ENCODE measurements at places on chromosomes 2 and 18. TPM values are rescaled to one million over a fixed set of nuclear protein-coding genes. Genes with fewer than 3 reads are reported as not detected.

OSR1 gene
- not detected for total RNA-seq

CENPO gene
- 44.7 TPM for total RNA-seq

C2orf66 gene
- total RNA-seq: not detected

C2orf81 gene
- total RNA-seq: 4.6 TPM

AGXT gene
- total RNA-seq: not detected

NETO1 gene
- total RNA-seq: 20.7 TPM

LINC00305 gene
- not detected for total RNA-seq

- DNase-seq: no peak
- H3K4me1 ChIP-seq: no peaks in the 10 kb centered on the region
- H3K27ac ChIP-seq: no peak overlapping the region
- no peaks in the 10 kb centered on the region for H3K27me3 ChIP-seq
These were observed 265.6 kb downstream of the ANAPC1 start for GRCh38 chr2:111618226-111618977.

- no peaks in the 10 kb centered on the region for H3K27me3 ChIP-seq
- peaks cover 38% of the 10 kb centered on the region for H3K4me1 ChIP-seq
- H3K36me3 ChIP-seq: no peaks in the 10 kb centered on the region
- DNase-seq: no peak
- no peak overlapping the region for H3K27ac ChIP-seq
These were observed 21.2 kb upstream of the ACVR1 start for GRCh38 chr2:157897106-157897971.

DNA sequence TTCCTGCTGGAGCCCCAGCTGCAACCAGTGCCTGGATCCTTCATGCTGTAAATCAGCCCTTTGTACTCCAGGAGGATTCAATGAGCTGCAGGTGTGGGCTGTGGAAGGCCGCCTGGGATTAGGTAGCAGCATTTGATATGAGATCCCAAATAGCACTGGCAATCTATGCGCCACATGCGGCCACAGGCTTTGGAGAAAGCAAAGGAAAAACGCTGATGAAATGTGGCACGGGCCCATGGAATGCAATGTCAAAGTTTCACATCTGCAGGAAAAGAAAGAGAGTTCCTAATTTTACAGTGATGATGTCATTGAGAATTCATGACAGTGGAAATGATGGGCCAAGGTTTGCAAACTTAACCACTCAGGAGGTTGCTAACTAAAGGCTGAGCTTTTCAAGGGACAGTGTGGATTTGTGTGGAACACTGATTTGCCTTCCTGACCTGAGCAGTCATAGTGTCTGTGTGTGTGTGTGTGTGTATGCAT, 216.4 kb upstream of the OSR1 start:
- no peaks in the 10 kb centered on the region for H3K36me3 ChIP-seq
- H3K4me1 ChIP-seq: 0 out of 2 replicates have a peak, but pooled peaks cover 4% of the 10 kb centered on the region
- no peak overlapping the region for H3K4me3 ChIP-seq
- no peaks in the 10 kb centered on the region for H3K27me3 ChIP-seq
- H3K27ac ChIP-seq: no peak overlapping the region
- DNase-seq: peak; percentile 18

DNA sequence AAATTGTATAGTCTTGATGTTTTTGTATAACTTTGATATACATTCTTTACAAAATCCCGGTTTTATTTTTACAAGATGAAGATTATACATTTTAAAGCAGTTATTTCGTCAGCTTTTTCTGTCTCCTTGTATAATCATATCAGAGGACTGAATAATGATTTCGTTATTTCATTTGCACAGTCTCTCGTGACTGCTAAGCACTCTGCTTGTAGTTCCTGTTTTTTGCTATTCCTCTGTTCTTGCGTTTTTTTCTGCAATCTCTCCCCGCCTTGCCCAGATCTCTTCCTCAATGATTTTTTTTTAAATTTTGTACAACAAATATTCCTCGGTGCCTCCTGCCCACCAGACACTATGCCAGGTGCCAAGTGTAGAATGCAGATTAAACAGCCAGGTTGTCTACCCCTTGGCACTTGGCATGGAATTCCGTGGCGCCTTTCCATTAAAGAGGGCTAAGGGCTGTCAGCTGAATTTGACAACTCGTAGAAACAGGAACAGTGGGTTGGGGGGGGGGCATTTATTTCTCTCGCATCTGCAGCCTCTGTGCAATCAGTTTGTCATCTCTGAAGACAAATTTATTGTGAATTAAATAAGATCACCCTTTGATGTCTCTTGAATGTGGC, 69.6 kb downstream of the KLHL29 start:
- H3K27me3 ChIP-seq: no peaks in the 10 kb centered on the region
- no peak for DNase-seq

DNA sequence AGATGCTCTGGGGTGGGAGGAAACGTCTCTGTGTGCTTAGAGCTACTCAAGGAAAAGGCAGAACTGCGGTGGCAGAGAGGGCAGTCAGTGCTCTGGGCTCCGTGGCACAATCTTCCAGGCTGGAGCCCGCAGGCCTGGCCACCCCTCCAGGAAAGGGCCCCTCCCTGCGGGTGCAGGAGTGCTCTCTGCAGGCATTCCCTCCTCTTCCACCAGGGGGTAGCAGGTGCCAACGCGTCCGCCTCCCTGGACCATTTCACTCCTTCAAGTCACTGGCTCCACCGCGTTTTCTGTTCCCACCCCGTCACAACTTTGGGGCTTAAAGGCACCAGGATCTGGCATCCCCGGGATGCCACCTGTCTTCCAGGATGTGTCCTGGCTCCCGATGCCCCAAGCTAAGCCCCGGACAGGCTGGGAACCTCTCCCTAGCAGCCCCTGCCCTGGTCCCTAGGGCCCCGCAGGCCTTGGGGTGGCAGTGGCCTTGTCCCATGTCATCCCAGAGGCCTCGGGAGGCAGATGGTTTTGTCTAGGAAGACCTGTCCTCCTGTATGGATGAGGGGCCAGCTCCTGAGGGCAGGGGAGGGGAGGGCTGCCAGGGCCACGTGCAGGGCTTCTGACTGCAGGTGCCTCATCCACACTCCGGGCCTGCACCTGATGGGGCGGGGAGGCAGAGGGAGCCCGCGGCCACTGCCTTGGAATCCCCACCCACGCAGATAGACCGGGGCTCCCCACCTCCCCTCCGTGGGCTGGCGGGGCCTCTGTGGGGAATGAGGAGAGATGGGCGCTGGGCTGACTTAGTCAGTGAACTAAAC, 26.4 kb downstream of the KCNIP3 start:
- no peaks in the 10 kb centered on the region for H3K36me3 ChIP-seq
- no peaks in the 10 kb centered on the region for H3K4me1 ChIP-seq
- peak; percentile 88 for DNase-seq
- no peaks in the 10 kb centered on the region for H3K27me3 ChIP-seq
- no peak overlapping the region for H3K27ac ChIP-seq

DNA sequence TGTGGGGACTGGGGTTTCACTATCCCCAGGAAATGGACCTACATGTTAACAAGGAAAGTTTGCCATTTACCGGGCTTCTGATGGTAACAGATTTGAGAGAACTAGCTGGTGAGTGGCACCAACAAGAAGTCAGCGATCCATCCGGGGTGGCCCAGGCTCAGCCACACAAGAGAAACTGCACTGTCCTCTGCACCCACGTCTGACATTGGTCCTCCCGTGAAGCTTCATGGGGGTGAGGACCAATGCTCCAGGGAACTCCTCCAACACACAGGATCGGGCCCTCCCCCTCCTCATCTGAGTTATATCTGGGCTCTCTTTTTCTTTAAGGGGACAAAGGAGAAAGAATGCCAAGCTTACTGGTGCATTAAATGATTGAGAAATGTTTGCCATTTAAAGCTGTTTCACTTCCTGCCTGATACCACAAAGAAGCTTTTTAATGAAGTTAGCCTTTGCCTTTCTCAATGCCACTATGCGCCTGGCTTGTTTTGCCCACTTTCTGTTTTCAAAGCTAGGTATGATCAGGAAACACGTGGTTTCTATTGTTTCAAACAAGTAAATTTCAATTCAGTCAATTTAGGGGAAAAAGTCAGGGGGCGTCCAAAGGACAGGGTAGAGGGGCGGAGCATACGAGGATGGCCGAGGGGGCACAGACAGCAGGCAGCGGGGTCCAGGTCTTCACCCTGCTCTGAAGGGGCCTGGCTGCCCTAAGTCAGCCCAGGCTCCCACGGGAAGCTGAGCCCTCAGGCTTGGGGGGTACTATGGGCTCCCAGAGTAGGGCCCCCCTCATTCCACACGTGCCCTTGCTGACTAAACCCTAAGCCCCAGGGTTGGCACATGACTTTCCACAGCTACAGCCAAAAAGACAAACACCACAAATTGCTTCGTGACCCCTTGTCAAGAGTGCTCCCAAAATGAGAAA, 204.0 kb upstream of the ID2 start:
- H3K4me1 ChIP-seq: no peaks in the 10 kb centered on the region
- no peak overlapping the region for H3K27ac ChIP-seq
- DNase-seq: no peak
- H3K36me3 ChIP-seq: no peaks in the 10 kb centered on the region

DNA sequence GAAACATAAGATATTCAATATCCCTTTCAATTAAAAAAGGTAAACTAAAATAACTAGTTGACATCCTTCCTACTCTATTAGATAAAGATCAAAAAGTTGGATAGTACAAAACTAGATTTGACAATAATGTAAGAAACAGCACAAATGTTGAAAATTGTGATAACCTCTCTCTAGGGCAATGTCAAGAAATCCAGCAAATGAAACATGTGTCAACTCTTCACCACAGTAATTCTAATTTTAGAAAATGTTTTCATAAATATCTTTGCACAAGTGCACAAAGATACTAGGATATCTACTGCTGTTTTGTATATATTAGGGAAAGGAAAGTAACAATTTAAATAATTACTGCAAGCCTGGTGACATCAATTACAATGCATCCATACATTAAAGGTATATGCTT, 1220.1 kb downstream of the LRP1B start:
- no peak overlapping the region for H3K4me3 ChIP-seq
- H3K4me1 ChIP-seq: no peaks in the 10 kb centered on the region
- peaks cover 21% of the 10 kb centered on the region for H3K27me3 ChIP-seq
- no peak overlapping the region for H3K27ac ChIP-seq
- H3K36me3 ChIP-seq: no peaks in the 10 kb centered on the region
- DNase-seq: no peak

- H3K36me3 ChIP-seq: no peaks in the 10 kb centered on the region
- no peak overlapping the region for H3K27ac ChIP-seq
- no peaks in the 10 kb centered on the region for H3K27me3 ChIP-seq
These were observed 177.8 kb upstream of the HAAO start for GRCh38 chr2:42970151-42970550.

DNA sequence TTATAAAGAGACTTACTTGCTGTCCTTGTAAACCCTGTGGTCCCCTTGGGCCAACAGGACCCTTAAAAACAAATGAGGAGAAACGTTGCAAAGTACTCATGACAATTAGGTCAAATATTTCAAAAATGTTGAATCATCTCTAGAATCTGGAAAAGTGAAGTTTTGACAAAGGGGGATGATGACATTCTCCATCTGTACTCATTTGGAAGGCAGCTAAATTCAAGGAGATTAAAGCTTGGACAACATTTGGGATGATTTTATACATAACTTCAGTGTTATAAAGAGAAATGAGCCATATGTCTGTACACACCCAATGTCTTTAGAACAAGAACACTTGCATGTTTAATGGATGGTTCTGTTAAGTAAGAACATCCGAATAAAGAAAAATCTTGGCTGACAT, 92.9 kb downstream of the COL5A2 start:
- H3K27me3 ChIP-seq: no peaks in the 10 kb centered on the region
- H3K27ac ChIP-seq: no peak overlapping the region
- DNase-seq: no peak
- H3K4me3 ChIP-seq: no peak overlapping the region
- no peaks in the 10 kb centered on the region for H3K36me3 ChIP-seq
- no peaks in the 10 kb centered on the region for H3K4me1 ChIP-seq

DNA sequence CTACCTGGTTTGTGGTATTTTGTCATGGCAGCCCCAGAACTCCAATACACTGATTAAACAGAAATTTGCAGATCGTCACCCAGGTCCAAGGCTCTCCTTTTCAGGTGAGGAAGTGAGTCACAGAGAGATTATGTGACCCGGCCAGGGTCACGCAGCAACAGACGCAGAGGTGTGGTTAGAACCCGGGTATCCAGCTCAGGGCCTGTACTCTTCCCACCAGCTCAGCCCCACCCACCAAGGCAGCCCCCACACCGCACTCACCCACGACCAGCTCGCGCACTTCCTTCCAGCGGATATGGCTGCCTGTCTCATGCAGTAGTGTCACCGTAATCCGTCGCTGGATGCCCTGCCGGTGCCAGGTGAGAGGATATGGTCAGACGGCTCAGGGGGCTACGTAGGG, 48.1 kb downstream of the AQP12A start:
- H3K4me3 ChIP-seq: no peak overlapping the region
- DNase-seq: no peak

DNA sequence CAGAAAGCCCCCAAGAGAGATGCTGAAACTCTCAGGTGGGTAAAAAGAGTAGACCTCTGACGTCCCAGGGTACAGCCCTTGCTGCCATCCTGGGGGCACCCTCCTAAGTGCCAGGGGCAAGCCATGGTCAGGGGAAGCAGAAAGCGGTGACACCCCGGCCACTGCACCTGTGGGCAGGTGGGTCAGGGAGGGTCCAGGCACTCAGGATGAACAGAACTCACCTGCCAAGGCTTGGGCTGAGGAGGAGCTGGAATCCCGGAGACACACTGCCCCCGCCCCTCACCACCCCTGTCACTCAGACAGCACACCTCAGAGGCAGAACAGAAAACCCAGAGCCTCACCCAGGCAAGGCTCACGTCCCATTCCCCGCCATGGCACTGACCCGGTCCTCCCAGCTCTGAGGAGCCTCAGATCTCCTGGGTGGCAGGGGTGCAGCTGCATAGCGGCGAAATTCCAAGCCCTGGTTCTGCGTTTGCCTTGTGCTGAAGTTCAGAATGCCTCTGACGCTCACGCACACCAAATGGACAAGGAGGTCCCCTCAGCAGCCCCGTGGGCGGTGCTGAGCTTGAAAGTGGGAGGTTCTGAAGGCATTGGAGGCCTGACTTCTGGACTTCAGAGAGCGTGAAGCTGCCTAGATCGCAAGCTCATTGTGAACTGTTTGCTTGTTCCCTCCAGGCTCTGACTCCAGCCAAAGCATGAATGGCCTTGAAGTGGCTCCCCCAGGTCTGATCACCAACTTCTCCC, 4.3 kb downstream of the GPR17 start:
- H3K36me3 ChIP-seq: no peaks in the 10 kb centered on the region
- no peak overlapping the region for H3K4me3 ChIP-seq
- no peaks in the 10 kb centered on the region for H3K4me1 ChIP-seq
- H3K27ac ChIP-seq: no peak overlapping the region

DNA sequence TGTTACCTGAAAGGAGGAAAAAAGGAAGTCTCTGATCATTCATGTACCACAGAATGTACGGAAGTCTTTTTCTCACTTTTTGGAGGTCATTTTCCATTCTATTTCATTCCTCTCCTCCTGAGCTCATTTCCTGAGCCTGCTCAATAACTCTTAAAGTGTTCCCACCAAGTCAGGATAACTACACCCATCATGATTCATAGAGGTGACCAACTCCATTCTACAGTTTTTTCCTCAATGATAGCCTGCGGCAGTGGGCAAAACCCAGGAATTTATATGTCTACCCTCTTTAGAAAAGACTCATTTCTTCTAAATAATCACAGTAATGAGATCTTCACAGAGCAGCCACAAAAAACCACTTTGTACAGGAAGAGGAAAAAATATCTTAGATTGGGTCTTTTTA, 372.5 kb downstream of the RBM43 start:
- no peak overlapping the region for H3K27ac ChIP-seq
- H3K4me1 ChIP-seq: no peaks in the 10 kb centered on the region
- no peak for DNase-seq
- H3K36me3 ChIP-seq: peaks cover 6% of the 10 kb centered on the region

- H3K27ac ChIP-seq: no peak overlapping the region
- H3K27me3 ChIP-seq: no peaks in the 10 kb centered on the region
- H3K4me3 ChIP-seq: no peak overlapping the region
- no peak for DNase-seq
These were observed 11.0 kb upstream of the PLB1 start for GRCh38 chr2:28484835-28485234.

GRCh38 chr2:138771534-138771933, 8.7 kb downstream of the NXPH2 start:
- H3K36me3 ChIP-seq: no peaks in the 10 kb centered on the region
- peak; percentile 49 for DNase-seq
- H3K4me3 ChIP-seq: no peak overlapping the region
- H3K27ac ChIP-seq: no peak overlapping the region
- H3K27me3 ChIP-seq: no peaks in the 10 kb centered on the region

Measured in GM23338 (cell line).